ENCODE measurements at places on chromosomes 1 and 21.

- DNase-seq = no peak
These were observed 10.8 kb upstream of the THEM4 start for GRCh38 chr1:151920149-151920548.

DNA sequence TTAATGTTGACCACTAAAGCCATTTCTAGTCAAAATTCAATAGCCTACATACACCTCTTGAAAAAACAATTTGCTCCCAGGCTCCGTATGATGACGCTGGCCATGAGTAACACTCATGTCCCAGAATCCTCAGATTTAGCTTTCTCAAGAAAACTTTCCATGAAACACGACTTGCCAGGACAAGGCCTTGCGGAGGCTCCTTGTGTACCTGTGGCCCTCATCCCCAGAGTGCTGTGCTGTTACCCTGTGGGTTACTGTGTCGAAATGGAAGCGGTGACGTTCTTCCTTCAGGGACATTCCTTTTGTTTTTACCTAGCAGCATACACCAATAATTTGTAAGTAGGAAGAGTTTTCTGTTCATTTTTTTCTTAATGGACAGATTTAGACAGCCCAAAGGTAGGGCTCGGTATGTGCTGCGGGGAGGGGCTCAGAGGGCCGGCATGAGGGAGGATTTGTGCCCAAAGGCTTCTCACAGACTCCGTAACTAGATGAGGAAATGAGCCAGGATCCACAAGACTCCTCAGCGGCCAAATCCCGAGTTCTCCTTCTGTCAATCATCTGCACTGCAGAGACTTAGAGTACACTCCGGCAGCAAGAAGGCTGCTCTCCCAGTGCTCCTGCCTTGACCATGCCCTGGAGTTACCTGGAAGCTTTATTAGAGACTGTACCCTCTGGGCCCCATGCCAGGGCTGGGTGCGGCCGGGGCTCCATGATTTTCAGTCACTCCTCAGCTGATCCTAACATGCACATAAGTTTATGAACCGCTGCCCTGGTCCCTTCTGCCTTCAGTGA lies 17.8 kb downstream of the GNG12 start:
- no peak for DNase-seq

- DNase-seq = no peak
These were observed 31.0 kb downstream of the TMCC2 start for GRCh38 chr1:205258719-205259118.

GRCh38 chr1:7680207-7680954 lies 90.7 kb upstream of the VAMP3 start:
- DNase-seq = peak; percentile 59

DNA sequence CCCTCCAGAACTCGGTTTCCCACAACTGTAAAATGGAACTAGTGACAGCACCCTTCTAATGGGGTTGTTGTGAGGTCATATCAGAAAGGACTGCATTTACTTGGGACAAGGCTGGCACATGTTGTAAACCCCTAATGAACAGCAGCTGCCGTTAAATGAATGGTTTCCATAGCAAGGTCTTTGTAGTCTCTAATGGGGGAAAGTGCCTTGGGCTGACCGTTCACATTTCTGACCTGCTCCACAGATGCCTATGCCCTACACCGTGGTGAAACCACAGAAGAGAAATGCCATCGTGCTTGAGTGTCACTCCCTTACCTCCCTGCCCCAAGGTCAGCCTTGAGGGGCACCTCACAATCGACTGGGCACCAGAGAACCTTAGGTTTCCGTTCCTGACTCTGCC lies 143.1 kb downstream of the ZSCAN20 start:
- no peak for DNase-seq

All from CD4-positive, alpha-beta T cell treated with Interleukin-12 subunit alpha and Interleukin-12 subunit beta, for 1 hour (primary cell).